HCEC 1CT (cell line): ENCODE measurements at places on chromosomes 4 and X.
A peak's percentile ranks its signal among the peaks of the same experiment; 100 is the strongest.

GRCh38 chr4:187010052-187010451, 286.4 kb upstream of the FAT1 start:
- DNase-seq: no peak

- DNase-seq: no peak
Observed at GRCh38 chrX:1610166-1610565, 4.7 kb upstream of the ASMT start.

GRCh38 chr4:89995006-89995405, 100.4 kb downstream of the MMRN1 start:
- DNase-seq: no peak

- no peak for DNase-seq
Observed at GRCh38 chrX:119696251-119696890, 3.4 kb upstream of the SEPTIN6 start.

- DNase-seq: no peak
Observed at GRCh38 chr4:175622887-175623286, 189.2 kb downstream of the GPM6A start.

DNA sequence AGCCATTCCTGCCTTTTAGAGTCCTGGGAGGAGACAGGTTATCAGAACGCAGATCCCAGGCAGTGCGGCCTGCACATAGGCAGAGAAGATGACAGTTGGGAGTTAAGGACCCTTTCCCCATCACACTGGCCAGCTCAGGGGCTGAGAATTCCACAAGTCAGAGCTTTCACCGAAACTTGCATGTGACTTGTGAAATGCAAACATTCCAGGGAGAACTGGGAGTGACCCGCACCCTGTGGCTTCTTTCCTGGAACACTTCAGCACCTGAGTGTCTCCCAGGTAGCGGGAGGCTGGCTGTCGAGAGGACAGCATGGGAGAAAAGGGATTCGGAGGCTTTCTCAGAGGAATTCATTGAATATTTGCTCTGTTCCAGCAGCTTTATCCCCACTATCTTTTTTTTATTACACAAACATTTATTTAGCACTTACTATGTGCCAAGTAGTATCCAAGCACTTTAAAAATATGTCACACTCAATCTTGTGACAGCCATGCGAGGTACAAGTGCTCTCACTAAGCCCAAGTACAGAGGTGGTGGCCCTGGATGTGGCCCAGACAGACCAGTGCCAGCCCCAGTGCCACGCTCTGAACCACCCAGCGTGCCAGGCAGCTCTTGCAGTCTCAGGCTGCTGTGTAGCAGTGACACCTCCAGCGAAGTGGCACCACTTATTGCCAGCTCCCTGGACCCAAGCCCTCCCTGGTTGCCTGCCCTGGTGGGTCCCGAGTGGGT, 100.5 kb downstream of the PHKA2 start:
- no peak for DNase-seq

GRCh38 chr4:157170321-157170720, 50.2 kb upstream of the GRIA2 start:
- DNase-seq: no peak

DNA sequence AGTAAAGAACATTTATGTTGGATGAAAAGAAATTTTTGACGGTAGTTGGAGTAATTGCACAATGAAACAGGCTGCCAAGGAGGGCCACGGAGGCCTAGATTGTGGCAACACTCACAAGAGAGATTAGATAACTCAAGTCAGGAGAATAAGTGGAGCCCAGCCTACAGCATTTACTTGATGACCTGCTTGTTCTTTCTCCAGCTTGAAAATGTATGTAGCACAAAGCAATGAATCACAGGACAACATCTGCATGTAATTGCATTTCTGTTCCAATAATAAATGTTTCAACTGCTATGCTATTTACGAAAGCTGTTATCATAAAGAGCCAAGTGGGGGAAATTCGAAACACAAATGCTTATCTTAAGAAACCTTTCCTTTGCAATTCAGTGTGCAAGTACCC, 221.2 kb upstream of the MID1 start:
- DNase-seq: no peak

DNA sequence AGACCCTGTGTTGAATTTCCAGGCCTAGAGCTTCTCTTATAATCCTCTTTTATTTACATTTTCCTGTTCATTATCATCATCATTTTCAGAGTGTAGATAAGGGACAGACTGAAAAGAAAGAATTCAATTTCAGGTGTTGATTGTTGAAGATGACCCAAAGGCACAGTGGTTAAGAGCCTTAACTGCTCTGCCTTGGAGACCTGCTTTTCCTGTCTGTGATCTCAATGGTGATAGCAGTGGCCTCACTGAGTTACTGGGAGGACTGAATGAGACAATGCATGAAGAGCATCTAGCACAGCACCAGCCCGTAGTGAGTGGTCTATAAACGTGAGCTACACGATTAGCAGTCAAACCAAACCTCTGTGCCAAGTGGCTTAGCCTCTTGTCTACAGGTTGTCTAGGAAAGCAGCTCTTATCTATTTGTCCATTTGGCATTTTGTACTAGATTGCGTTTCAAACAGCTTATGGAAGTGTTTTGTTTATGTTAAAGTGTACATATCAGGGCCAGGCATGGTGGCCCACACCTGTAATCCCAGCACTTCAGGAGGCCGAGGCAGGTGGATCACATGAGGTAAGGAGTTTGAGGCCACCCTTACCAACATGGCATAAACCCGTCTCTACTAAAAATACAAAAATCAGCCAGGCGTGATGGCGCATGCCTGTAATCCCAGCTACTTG, 41.5 kb downstream of the SETD7 start:
- DNase-seq: no peak

- DNase-seq: no peak
Observed at GRCh38 chr4:10078481-10079233, 37.9 kb downstream of the WDR1 start.

- peak; percentile 92 for DNase-seq
Observed at GRCh38 chr4:57102050-57102624, 8.0 kb downstream of the IGFBP7 start.

DNA sequence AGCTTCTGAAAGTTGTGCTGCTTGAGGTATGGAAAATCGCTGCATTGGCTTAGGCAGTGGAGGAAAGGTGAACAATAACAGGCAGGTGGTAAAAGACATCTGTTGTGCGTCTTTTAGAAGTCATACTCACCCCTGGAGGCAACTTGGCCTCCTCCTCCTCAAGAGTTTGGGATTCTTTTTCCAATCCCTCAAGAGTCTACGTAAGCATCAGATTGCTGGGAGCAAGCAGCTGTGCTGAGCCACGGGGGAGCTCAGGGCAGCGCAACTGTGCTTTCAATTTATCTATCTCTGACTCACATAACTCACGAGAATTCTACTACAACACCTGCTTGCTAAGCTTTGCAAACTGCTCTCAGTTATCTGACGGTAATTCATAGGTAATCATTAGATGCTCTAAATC, 6.4 kb upstream of the RBMX2 start:
- no peak for DNase-seq

- DNase-seq: no peak
Observed at GRCh38 chr4:146033149-146033548, 94.5 kb upstream of the ZNF827 start.

- no peak for DNase-seq
Observed at GRCh38 chr4:1523907-1524636, 117.8 kb upstream of the NKX1-1 start.

GRCh38 chr4:87880106-87880505, 47.3 kb downstream of the MEPE start:
- DNase-seq: no peak

DNA sequence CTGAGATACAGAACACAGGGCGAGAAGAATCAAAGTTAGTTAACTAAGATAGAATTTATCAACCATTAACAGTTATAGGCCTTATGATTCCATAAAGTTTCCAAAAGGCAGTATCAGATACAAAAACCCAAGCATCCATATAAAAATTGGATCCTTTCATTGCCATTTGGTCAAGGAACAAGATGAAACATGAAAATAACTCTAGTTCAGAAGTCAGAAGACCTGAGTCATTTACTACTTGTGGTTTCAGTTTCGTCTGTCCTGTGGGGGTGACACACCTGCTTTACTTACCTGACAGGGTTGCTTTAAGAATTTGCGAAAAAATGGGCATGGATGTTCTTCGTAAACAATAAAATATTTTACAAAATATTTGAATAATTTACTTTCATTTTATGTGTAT, 130.8 kb downstream of the ANAPC10 start:
- DNase-seq: no peak

GRCh38 chrX:30713061-30713525, 59.9 kb downstream of the GK start:
- DNase-seq: peak; percentile 44

GRCh38 chr4:53595204-53595603, 3.9 kb upstream of the LNX1 start:
- no peak for DNase-seq

DNA sequence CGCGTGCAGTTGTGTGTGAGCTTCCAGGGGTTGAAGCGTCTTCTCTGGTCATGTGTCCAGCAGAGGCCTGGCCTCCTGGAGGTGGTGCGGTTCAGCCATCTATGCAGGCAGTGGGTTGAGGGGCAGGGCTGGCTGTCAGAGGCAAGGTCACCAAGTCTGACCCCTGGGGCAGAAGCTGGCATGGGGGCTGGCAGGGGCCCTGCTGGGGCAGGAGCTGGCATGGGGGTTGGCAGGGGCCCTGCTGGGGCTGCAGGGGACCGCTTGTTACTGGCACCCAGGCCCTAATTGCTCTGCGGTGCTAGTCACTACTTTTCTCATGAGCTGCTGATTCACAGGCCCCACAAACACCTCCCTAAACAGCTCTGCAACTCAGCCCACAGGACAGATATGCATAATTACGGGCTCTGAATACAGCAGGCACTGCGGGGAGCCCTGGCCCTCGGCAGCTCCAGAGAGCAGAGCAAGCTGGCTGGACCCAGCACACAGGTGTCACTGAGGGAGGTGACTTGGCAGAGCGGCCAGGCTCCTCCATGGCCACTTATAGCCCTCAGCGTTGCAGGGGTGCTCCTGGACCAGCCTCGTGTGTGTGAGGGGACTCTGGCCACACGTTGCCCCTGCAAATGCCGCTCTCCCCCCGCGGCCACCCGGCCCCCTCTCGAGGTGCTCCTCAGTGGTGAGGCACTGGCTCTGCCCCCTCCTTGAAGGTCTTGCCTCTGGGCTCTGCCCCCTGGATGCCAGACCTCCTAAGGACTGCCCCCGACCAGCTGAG, 32.7 kb downstream of the CPLX1 start:
- no peak for DNase-seq

GRCh38 chr4:10872833-10873517, 188.4 kb upstream of the CLNK start:
- DNase-seq: no peak

- DNase-seq: no peak
Observed at GRCh38 chrX:69179380-69179911, 14.2 kb upstream of the PJA1 start.

DNA sequence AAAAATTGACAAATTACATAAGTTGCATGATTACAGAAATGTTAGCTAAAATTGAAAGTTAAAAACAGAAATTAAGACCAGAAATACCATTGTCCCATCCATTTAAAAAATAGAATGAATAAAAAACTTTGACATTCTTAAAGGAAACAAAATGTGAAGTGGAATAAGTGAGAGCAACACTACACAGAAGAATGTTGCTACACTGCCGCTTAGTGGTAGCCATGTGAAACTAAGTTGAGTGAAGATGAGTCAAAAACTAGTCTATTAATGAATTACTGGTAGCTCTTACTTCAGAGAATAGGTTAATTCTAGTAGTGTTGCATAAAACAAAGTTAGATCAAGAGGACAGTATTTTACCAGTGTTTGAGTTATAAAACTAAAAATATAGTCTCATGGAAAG, 571.0 kb upstream of the KLHL4 start:
- DNase-seq: no peak

DNA sequence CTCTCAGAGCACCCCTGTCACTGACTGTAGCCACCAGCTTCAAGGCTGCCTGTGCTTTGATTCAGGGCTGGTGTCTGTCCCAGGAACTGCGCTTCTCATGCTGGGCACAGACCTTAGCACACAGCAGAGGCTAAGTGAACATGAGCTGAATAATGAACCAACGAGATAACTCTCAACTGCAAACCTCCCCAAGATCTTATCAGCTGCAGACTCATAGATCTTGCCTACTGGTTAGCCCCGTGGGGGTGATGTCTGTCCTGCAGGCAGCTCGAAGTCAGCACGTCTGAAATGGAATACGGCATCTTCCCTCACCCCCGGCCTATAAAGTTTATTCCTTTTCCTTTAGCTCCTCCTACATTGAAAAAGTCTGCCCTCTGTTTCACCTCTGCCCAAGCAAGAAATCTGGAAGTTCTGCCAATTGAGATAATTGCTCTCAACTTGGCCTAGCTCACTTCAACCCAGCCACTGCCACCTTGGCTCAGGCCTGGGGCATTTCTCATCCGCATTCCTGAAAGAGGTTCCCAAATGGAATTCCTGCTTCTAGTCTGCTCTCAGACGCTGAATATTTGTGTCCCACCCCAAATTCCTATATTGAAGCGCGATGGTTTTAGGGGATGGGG, 73.7 kb downstream of the GATB start:
- no peak for DNase-seq

GRCh38 chr4:47493238-47494123, 8.4 kb downstream of the ATP10D start:
- DNase-seq: no peak

GRCh38 chr4:113921089-113921794, 58.2 kb downstream of the ARSJ start:
- DNase-seq: peak; percentile 27

DNA sequence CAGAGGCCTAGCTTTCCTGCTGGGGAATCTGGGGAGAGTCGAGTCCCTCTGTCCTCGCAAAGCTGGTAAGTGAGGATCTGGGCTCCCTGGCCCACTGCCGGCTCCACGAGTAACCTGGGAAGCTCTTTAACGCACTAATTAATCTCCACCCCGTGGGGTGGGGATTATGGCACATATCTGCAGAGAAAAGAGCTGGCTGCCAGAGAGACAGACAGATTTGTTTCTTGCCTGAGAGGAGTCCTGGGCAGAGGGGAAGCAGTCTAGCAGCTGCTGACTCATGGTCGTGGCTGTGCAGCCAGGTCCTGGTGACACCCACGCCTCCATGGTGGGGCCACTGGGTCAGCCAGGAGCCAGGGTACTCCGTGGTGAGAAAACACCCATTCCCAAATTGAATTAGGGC, 14.0 kb downstream of the SORCS2 start:
- no peak for DNase-seq

GRCh38 chr4:152508386-152508785, 27.5 kb downstream of the FBXW7 start:
- no peak for DNase-seq
